IPS DF 6.9 (cell line): ENCODE measurements at places on chromosomes 5 and 9.

GRCh38 chr9:38424918-38425317, 664 bp upstream of the IGFBPL1 start:
- DNase-seq = no peak

DNA sequence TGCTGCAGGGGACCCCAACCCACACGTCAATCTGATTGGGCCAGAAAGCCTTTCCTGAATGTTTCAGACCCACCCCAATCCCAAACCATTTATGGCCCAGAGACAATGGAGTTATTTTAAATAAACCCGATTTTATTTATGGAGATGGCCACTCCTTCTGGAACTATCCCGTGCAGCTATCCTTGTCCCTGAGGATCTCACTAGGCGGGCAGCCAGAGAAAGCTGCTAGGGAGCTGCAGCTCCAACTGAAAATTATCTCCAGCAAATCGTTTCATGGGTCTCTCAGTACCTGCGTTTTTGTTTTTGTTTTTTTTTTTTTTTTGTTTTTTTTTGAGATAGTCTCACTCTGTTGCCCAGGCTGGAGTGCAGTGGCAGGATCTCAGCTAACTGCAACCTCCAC, 23.0 kb downstream of the C1QTNF2 start:
- DNase-seq = no peak

DNA sequence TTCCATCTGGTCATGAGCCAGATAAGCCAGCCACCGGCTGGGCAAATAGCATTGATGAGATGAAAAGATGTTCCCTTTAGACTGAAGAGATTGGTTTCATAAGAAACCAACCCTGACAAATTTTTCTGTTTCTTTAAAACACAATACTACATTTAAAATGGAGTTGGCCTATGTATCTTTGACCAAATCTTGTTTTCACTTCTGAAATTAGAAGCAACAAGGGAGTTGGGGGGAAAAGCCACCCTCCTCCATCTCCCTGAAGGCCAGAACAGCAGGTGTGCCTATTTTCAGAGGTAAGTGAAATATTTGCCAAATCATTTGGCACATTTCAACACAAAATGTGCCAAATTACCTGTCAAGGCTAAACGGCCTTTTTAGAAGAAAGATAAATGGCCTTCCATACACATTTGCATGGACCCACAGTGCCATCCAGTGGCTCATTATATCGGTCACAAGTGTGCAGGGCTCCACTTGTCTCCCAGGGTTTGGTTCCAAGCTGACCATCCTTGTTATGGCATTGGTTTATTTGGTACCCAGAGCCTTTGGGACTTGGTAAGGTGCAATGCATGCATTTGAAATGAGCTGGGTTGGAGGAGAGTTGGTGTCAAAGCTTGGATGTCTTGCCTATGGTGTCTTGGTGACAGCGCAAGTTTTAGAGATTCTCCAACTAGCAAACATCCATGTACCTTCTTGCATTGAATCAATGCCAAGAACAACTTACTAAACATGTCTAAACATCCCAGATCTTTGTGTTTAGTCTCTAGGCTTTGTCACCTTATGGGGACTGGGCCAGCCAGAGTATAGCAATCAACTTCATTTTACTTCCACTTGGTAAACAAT, 372.0 kb upstream of the KIF2A start:
- DNase-seq = peak; percentile 13

- no peak for DNase-seq
Measured at GRCh38 chr9:19379283-19379682, 753 bp downstream of the RPS6 start.
